Prostate gland (tissue), 2 donors: ENCODE measurements at places on chromosomes 5 and 9. TPM values are rescaled to one million over a fixed set of nuclear protein-coding genes. Genes with fewer than 3 reads are reported as not detected.

SLC12A7 gene
- total RNA-seq: 27.6 TPM

DNA sequence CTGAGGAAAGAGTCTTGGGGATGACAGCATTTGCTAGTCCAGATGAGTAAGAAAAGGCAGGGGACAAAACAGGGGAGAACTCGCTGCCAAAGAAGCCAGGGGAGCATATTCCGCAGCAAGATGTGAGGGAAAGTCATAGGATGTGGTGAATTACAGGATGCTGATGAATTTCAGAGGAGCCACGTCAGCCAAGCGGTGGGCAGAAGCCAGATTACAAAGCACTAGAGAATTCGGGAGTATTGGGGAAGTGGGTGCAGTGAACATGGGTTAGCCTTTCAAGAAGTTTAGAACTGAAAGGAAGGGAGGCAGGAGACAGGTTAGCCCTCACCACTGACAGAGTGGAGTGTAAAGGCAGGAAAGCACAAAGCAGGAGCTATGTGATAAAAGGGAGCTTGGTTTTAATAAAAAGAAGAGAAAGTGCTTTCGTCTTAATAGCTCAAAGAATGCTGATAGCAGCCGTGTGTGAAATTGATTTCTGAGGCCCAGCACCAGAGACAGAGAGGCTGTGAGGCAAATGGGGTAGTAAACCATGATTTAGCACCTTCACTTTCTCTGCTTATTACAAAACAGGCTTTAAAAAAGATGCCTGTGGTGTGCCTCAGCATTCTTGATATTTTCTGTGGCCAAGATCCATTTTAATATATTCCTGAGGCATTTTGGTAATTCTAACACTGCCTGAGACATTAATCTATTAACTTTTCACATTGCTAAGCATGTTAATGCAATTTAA, 16.9 kb downstream of the ADAMTSL1 start:
- DNase-seq: no peak

CBY3 gene
- not detected for total RNA-seq

DNA sequence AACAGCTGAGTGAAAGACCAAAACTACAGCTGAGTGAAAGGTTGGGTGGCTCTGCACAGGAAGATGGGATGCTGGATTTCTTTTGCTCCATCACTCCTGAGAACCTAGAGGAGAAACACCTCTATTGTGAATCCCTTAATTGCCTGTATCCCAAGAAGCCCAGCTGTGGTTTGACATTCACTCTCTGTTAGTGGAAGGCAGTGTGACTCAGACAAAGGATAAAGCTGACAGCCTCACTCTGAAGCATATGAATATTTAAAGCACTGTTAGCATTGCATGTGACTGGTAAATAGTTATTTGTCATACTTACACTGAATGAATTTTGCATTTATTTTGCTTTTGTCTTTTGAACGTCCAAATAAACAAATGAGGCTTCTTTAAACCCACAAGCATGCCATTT, 367.1 kb upstream of the RIOK2 start:
- no peak for DNase-seq

SPINK13 gene
- not detected for total RNA-seq

DNA sequence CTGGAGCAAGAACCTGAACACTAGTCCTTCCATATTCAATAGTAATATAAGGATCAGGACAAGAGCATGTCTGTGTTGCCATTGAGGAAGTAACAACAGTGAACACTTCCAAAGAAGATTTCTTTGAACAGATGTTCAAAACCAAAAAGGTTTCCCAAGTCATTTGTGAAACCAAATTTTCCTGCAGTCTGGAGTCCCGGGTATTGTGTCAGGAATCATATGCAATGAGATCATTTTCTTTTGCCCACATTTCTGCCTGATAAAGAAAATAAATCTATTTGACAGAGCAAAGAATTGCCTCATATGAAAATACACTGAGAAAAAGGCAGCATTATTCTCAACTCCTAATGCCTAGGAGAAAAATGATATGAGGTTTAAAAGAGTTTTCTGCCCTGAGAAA, 151.7 kb downstream of the SNX18 start:
- no peak for DNase-seq

DNA sequence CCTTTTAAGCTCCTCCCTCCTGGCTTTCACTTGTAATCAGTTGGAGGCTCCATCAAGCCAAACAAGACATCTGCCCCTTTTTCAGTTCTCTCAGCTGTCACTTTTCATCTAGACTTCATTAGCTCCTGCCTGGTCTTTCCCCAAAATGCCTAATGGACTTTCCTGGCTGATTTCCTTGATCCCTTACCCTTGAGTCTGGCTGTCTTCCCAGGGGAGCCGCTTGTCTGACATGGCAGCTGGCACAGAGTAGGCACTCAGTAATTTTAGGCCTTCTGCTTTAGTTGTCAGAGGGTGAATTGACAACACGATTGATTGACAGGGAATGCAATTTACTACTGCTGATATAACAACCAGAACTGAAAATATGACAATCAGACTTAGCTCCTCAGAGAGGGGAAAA, 2.1 kb downstream of the C9orf153 start:
- no peak for DNase-seq

DNA sequence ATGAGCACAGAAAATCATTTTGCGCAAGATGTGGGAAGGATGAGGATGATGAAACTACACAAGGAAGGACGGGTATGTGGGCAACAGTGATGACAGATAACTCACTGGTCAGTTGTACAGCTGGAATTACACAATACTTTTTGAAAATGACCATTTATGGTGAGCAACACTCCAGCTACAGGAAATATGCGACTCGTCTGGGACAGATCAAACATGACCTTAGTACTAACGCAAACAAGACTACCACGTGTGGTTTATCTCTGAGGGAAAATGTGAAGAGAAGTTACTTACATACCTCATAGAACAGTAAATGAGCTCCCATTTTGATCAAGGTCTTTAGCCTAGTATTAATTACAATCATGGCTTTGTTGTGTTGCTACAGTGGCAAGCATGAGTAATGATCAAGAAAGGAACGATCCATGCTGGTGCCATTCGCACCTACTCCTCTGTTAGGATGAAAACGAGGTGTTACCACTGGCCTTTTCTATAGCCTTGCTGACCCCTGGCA, 456.9 kb downstream of the BNC2 start:
- no peak for DNase-seq
